Hematopoietic multipotent progenitor cell treated with erythropoietin and hydrocortisone succinate and interleukin-3 and kit ligand, for 6 days (in vitro differentiated cells): ENCODE measurements at places on chromosomes 4 and X.

- DNase-seq = no peak
Measured at GRCh38 chrX:30661228-30661627, 8.0 kb downstream of the GK start.

GRCh38 chrX:132375941-132376340 is 112.9 kb downstream of the MBNL3 start:
- no peak for DNase-seq

DNA sequence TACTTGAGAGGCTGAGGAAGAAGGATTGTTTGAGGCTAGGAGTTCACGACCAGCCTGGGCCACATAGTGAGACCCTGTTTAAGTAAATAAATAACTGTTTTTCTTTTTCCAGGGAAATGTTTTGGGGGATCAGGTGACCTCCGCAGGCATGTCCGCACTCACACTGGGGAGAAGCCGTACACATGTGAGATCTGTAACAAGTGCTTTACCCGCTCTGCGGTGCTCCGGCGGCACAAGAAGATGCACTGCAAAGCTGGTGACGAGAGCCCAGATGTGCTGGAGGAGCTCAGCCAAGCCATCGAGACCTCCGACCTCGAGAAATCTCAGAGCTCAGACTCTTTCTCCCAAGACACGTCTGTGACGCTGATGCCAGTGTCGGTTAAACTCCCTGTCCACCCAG is 30.5 kb downstream of the ZBTB49 start:
- no peak for DNase-seq

DNA sequence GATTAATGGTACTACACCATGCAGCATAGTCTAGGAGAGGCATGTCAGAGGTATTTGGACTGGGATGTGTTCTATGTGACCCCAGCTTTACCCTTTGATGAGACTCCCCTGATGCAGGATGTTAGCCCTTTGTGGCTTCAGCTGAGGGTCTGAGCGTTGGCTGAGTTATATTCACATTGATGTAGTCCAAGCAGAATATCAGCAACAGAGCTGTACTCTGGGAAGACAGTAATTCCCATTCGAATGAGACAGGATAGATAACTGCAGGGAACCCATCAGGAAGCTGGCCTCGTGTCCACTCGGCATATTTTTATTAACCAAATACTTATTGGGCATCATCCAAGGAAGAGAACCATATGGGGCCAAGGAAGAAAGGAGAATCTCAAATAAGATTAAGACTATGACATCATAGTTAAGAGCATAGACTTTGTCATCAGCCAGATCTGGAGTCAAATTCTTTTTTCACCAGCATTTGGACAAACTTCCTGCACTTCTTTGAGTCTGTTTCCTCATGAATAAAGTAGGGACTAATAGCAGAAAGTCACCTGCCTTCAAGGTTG is 198.1 kb downstream of the SOWAHB start:
- no peak for DNase-seq

DNA sequence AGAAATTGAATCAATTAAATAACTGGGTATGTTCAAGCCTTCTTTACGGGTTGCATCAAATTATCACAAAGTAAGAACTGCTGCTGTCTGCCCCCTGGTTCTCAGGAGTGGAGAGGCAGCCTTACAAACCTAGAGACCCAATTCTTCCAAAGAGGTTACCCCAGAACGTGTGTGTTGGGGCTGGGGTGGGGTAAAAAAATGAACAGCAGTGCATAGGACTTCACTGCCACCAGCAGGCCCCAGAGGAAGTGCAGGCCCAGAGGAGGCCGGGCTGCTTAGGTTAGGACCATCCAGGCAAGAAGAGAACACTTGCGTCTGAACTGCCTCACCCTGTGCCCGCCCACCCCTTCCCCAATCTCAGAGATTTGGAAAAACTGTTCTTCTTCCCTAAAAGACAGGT is 1.5 kb upstream of the NWD2 start:
- peak; percentile 1 for DNase-seq

DNA sequence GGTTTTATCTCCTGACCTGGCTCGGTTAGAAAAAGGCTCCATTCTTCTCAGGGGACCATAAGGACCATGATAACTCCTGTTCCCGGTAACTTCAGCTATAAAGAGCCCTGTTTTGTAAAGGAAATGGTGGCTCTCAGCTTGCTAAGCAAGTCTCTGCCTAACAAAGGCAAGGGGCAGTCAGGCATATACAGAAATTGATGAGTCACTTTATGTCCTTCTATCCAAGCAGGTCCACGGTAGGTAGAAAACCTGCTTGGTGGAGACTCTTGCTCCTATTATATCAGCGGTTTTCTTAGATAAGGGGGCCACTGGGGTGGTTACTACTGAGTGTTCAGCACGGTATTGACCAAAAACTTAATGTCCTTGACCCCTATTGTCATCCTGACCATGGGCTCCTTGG is 203.0 kb upstream of the KLF8 start:
- DNase-seq = no peak

GRCh38 chr4:3376266-3376665 is 65.5 kb upstream of the HGFAC start:
- DNase-seq = no peak

DNA sequence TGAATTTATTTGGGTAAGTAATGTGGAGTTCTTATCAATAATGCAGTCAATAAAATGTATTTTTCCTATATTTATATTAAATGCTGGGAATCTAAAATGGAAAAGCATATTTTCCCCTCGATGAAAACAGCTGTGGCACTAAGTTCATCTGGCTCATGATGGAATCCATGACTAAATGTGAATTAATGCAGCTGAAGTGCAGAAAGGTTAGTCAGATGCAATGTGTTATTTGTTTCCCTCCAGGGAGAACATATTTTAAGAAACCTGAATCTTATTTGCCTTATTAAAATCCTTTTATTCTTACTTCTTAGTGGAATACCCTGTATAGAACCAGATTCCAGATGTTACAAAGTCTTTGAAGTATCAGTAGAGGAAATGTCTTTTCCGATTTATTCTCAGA is 247.9 kb downstream of the ARHGAP24 start:
- DNase-seq = no peak

DNA sequence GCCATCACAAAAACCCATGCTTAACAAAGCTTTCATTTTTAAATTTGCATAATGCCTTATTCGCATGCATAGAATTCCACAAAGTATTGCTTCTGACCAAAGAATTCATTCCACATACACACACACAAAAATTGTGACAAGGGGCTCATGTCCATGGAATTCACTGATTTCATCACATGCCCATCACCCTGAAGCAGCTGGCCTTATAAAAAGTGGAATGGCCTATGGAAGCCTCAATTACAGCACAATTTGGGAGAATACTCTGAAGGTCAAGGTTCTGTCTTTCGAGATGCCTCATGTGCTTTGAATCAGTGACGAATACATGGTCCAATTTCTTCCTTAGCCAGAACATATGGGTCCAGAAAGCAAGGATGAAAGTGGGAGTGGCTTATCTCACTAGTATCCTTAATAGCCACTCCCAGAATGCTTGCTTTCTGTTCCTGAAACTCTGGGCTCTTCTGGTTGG is 165.7 kb downstream of the KDR start:
- no peak for DNase-seq

GRCh38 chrX:13334491-13334890 is 14.6 kb upstream of the ATXN3L start:
- DNase-seq = no peak

DNA sequence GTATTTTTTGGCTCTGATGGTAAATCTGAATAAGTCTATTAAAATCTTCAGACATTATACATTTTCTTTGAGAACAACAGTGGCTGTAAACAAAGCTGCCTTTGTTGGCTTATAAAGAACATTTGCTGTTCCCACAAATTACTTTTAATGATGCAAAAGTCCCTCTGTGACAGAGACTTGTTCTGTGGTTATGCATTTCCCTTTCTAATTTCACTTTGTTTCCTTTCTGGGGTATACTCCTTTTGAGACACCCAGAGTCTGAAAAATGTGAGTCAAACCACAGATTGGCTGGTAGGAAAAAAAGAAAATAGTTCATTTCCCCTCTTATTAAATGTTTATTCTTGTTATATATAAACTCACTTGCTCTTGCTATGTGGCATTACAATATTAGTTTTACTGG is 402.4 kb downstream of the PACRGL start:
- no peak for DNase-seq

- DNase-seq = no peak
Measured at GRCh38 chr4:99832321-99832720, 15.7 kb downstream of the DAPP1 start.

DNA sequence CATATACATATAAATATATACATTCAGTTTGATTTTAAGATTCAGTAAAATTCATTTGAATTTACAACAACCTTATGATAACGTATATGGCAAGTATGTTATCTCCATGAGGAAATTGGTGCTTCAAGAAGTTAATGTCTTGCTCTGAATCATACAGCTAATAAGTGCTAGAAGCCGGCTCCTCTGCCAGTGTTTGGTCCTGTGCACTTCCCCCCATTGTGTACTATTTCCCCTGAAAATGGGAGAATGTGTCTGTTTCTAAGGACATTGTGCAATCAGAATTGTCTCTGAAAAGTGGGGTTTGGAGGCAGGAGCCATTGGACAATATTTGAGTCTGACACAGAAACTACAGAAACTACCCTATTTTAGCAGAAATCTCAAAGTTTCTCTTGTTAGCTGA is 135.9 kb downstream of the CPE start:
- DNase-seq = no peak

DNA sequence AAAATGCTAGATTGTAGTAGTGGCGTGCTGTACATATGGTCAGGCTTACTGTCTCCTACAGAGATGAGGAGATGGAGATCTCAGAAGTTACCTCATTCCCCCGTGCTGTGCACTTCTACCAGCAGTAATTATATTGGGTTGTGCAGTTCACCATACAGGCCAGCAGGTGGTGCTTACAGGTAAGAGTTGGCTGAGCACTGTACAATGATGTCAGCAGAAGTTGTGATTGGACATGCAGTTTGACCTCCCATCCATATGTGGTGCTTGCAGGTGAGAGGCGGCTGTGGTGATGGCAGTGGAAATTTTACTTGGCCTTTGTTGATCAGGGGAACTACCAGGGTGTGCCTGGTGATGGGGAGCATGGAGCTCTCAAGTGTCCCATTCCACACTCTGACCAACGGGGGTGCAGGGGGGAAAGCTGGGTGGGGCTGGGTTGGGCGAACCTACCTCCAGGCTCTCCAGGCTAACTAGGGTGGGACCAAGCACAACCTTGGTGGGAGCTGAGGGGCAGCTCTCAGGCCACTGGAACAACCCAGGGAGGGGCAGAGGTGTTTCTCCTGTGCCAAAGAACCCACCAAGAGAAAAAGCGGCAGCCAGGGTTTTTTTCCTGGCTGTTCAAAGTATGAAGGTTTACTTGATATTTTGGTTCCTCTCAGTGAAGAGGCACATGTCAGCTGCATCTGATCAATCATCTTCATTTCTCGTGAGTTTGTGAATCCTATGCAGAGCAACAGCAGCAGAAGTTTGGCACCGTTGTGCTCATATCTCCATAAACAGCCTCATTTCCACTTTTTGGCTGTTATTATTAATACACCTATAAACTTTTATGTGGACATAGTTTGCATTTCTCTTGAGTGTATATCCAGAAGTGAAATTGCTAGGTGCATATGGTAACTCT is 73.8 kb upstream of the FREM3 start:
- DNase-seq = peak; percentile 90

GRCh38 chr4:120517966-120518365 is 404.6 kb downstream of the PRDM5 start:
- no peak for DNase-seq

DNA sequence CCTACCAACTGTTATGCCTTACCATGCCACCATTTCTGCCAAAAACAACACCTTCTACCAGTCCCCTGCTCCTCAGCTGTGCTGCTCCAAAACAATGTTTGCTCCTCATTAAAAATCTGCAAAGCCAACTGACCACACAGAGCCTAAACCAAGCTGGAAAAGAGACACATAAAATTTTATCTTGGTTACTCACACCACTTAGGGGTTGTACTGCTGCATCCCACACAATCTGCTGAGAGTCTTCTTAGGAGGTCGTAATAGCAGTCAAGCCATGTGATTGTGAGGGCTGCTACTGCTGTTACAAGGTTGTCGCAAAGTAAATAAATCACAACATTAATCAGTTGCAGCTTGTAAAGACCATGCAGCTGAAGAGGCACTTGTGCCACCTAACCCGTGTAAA is 607.4 kb upstream of the FAM241A start:
- DNase-seq = no peak

GRCh38 chrX:21985332-21985777 is 44.8 kb downstream of the SMS start:
- DNase-seq = peak; percentile 82

DNA sequence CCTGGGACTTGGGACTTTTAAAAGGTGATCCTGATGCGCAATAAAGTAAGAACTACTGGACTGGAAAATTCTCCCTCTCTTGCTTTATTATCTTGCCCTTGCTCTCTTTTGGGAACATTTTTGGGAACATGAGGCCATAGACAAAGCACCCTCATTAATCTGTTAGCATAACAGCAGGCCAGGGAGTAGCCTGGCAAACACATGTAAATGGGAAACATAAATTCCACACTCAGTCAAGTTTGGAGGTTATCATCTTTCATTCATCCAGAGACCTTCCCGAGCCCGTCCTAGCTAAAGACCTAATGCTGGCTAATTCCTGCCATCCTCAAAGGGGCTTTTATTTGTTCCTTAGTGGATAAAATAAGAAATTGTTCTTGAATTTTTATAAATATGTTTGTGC is 162.8 kb upstream of the ARX start:
- DNase-seq = no peak

DNA sequence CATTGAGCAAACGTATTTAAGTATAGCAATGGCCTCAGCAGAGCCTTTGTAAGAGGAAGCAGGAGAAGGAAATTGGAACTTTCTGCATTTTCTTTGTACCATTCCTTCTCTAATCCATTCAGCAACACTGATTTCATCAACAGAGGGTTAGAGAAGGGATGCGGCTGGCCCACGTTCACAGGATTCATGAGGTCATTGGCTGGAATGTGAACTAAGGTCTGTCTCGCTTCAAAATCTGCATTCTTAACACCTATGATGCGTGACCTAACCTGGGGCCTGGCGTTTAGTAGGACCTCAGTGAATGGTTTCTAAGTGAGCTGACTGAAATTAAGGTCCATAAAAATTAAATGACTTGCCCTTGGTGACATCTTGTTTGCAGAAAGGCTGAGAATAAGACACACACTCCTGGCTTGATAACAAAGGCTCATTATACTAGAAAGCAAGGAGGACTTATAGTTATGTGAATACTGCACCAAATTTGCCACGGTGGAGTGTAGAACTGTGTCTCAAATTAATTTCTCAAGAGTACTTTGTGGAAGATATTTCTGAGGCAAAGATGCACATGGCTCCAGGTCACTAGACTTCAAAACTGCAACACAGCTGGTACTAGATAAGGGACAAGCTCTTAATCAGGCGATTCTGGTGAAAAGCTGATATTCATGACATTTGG is 25.4 kb downstream of the FGFBP1 start:
- no peak for DNase-seq
